ENCODE measurements at places on chromosomes 4 and X. TPM values are rescaled to one million over a fixed set of nuclear protein-coding genes. Genes with fewer than 3 reads are reported as not detected.
A peak's percentile ranks its signal among the peaks of the same experiment; 100 is the strongest.

CXCL3 gene
- total RNA-seq, result not detected

GRCh38 chrX:72142094-72142793 lies 10.5 kb upstream of the RTL5 start:
- H3K4me3 ChIP-seq, result no peak overlapping the region
- H3K27ac ChIP-seq, result no peak overlapping the region
- H3K36me3 ChIP-seq, result no peaks in the 10 kb centered on the region
- peaks cover 27% of the 10 kb centered on the region for H3K4me1 ChIP-seq

DNA sequence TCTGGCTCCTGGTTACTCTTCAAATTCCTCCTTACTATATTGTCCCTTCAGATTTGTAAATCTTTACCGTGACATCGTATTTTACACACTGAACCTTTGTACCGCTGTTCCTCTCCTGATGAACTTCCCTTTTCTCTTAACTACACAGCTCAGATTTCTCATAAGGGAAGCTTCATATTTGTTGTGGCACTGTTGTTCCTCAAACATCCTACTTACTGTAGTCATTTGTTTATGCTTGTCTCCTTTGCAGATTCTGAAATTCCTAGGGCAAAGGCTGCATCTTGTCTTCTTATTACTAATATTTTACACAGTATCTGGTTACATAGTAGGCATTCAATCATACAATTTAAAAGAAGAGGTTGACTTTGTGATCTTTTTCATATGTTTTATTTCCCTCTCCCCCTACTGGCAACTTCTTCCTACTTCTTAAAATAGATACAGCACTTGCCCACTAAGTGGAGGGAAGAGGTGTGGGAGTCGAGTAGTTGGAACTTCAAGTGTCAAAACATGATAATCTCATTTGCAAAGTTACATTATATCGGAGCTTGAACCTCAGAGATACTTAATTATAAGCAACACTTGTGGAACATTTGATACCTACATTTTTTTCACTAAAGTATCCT lies 50.0 kb downstream of the TET2 start:
- H3K27ac ChIP-seq, result no peak overlapping the region
- no peak overlapping the region for H3K4me3 ChIP-seq
- H3K4me1 ChIP-seq, result peaks cover 60% of the 10 kb centered on the region
- no peak for DNase-seq
- H3K36me3 ChIP-seq, result peaks cover 51% of the 10 kb centered on the region

- peaks cover 7% of the 10 kb centered on the region for H3K4me1 ChIP-seq
- H3K27ac ChIP-seq, result no peak overlapping the region
- H3K27me3 ChIP-seq, result no peaks in the 10 kb centered on the region
- peak overlapping the region; percentile 32 for H3K4me3 ChIP-seq
Measured at GRCh38 chrX:2967998-2968909, 38.1 kb upstream of the ARSH start.

DNA sequence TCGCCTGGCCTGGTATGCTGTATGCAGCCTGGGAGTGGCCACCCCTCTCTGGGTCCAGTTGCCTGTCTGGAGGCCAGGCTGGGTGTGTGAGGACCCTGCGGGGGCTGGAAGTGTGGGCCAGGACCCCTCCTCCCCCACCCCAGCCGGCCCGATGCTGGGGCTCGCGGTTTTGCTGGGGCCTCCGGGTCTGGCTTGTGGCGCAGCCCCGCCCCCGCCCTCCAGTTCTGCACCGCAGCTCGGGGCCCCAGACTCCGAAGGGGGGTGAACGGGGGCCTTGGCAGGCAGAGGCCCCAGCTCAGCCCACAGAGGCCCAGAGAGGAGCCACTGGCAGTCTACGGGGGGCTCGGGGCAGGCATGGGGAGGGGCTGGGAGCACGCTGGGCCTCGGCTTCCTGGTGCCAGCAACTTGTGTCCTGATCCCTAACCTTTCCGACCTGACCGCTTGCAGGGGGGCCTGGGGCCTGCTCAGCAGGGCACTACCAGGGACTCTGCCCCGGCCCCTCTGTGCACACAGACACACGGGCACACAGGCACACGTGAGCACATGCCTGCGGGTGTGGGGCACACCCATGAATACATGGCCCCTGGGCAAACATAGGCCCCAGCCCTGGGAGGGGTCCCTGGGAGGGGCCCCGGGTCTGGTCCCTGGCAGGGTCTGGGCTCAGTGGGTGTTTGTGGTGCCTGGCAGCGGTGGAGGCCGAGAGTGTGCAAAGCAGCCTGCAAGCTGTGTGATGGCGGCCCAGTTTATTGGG lies 21.4 kb upstream of the FGFR3 start:
- H3K27ac ChIP-seq, result no peak overlapping the region
- H3K36me3 ChIP-seq, result no peaks in the 10 kb centered on the region
- DNase-seq, result peak; percentile 67
- H3K4me1 ChIP-seq, result peaks cover 3% of the 10 kb centered on the region
- H3K4me3 ChIP-seq, result no peak overlapping the region

MAGEB1 gene
- not detected for total RNA-seq

DNA sequence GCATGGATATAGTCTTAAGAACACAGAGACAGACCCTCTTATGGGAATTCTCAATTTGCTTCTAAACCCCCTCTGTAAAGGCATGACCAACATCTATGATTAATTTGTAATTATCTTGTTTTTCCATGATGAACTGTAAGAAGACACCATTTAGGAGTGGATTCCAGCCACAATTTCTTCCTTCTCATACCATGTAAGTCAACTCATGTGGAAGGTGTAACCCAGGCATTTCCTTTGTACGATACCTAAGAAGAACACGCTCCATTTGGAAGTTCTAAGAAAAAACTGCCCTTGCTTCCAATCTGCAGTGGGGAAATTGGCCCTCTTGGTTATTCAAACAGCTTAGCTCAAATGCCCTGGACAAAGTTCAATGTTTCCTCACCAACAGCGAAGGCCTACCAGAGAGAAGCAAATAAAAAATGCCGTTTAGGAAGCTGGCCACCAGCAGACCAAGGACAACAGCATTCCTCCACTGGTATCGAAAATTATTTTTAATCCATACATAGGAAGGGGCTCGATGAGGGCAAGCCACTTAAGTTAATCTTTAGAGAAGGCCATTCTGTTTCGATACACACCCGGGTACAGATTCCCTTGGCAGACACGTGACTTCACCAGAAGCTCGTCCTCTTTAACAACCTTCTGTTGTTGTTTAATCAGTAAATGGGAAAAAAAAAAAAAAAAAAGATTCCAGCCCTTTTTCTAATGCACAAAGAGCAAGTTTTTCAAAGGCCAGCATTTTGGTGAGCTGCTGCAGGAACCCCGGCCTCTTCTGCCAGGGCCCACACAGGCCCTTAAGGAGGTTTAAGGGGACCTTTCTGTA lies 2.6 kb downstream of the DHRSX start:
- peaks cover 24% of the 10 kb centered on the region for H3K36me3 ChIP-seq
- no peaks in the 10 kb centered on the region for H3K27me3 ChIP-seq
- H3K27ac ChIP-seq, result peak overlapping the region; percentile 39
- peak overlapping the region; percentile 74 for H3K4me3 ChIP-seq
- DNase-seq, result no peak

GRCh38 chr4:20318909-20319277 lies 67.2 kb downstream of the SLIT2 start:
- H3K27ac ChIP-seq, result no peak overlapping the region
- H3K27me3 ChIP-seq, result no peaks in the 10 kb centered on the region
- H3K4me3 ChIP-seq, result no peak overlapping the region
- no peak for DNase-seq

DNA sequence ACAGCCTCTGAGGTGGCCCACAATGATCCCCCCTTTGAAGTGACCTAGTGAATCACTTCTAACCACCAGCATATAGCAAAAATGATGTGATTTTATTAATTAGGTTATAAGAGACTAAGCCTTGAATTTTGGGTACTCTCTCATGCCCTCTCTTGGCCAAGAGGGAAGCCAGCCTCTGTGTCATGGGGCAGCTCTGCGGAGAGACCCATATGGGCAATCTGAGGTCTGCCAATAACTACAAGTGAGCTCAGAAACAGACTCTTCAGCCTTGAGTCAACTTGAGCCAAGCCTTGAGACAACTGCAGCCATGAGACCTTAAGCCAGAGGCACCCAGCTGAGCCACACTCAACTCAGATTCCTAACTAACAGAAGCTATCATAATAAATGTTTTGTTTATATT lies 45.7 kb downstream of the MANBA start:
- H3K4me1 ChIP-seq, result peaks cover 4% of the 10 kb centered on the region
- no peak overlapping the region for H3K27ac ChIP-seq
- no peak overlapping the region for H3K4me3 ChIP-seq
- H3K27me3 ChIP-seq, result no peaks in the 10 kb centered on the region

TMPRSS11D gene
- not detected for total RNA-seq

DNA sequence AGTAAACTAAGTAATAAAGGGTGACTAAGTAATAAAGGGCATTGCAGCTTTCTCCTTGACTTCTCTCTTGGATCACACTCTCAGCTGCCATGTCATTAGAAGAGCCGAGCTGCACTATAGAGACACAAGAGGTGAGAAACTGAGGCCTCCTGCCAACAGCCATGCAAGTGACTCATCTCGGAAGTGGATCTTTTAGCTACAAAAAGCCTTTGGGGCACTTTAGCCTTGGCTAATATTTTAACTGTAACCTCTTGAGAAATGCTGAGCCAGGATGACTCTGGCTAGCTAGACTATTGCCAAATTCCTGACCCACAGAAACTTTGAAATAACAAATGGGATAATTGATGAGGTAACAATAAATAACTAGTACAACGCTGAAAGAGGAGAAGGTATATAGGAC lies 1.5 kb upstream of the NEIL3 start:
- H3K27ac ChIP-seq, result peak overlapping the region; percentile 31
- DNase-seq, result no peak
- H3K36me3 ChIP-seq, result no peaks in the 10 kb centered on the region
- H3K4me3 ChIP-seq, result no peak overlapping the region
- H3K27me3 ChIP-seq, result no peaks in the 10 kb centered on the region

- H3K4me3 ChIP-seq, result no peak overlapping the region
- H3K27me3 ChIP-seq, result peaks cover 3% of the 10 kb centered on the region
- H3K27ac ChIP-seq, result no peak overlapping the region
Measured at GRCh38 chr4:11264841-11265240, 163.9 kb downstream of the HS3ST1 start.

ARAF gene
- 60.9 TPM for total RNA-seq

DNA sequence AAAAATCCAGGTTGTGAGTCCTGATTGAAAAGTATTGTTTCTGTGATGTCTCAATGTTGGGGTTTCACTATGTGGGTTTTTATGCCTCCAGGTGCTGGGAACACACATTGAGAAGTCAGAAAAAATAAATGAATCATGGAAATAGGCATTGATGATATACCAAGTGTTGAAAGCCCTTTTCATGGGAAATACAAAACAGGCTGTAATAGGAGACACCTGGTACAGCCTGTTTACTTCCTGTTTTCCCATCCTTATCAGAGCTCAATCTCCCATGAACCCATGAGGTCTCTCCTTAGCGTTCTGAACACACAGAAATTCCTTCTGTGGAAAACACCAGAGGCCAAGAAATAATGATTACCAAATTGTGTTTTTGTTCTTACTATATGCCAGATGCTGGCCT lies 106.3 kb upstream of the BOD1L1 start:
- DNase-seq, result no peak
- H3K27ac ChIP-seq, result no peak overlapping the region
- H3K4me1 ChIP-seq, result no peaks in the 10 kb centered on the region
- H3K4me3 ChIP-seq, result no peak overlapping the region

DNA sequence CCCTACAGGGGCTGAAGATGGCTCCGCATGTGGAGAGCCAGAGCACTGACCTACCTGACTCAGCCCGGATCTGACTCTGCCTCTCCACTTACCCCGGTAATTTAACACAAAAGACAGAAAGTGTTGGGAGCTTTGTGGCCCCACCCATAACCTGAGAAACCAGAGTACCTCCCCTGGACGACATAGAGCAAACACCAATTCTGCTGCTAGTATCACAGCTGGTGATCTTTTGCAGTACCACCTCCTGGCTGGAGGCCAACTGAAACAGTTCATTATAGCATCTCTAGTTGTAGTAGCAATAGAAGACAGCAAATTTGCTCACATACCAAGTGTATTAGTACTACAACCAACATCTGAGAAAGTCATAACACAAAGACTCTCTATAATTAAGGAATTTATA lies 443.9 kb downstream of the KLHL4 start:
- H3K4me1 ChIP-seq, result no peaks in the 10 kb centered on the region
- H3K27me3 ChIP-seq, result no peaks in the 10 kb centered on the region
- no peak overlapping the region for H3K27ac ChIP-seq
- H3K4me3 ChIP-seq, result no peak overlapping the region
- H3K36me3 ChIP-seq, result no peaks in the 10 kb centered on the region
